ENCODE measurements at places on chromosomes 16 and 17. TPM values are rescaled to one million over a fixed set of nuclear protein-coding genes. Genes with fewer than 3 reads are reported as not detected.

TBC1D26 gene
- total RNA-seq: 0.65 TPM

CPSF4L gene
- total RNA-seq: not detected

ACSM2A gene
- total RNA-seq: not detected

SP6 gene
- total RNA-seq: 1.8 TPM

CLEC19A gene
- 0.54 TPM for total RNA-seq

SMPD3 gene
- total RNA-seq: not detected

ADAMTS18 gene
- total RNA-seq: not detected

KRT40 gene
- not detected for total RNA-seq

ZNF385C gene
- not detected for total RNA-seq

ETV4 gene
- total RNA-seq: 2.6 TPM

GGT6 gene
- total RNA-seq: not detected

KRTAP4-4 gene
- not detected for total RNA-seq

SLX4 gene
- 6.2 TPM for total RNA-seq

TNFRSF12A gene
- 146 TPM for total RNA-seq

PTGES3L gene
- total RNA-seq: under 0.01 TPM

SLC2A4 gene
- total RNA-seq: not detected

SMIM22 gene
- total RNA-seq: not detected

CD300H gene
- not detected for total RNA-seq

TEKT3 gene
- total RNA-seq: not detected

KRTAP9-2 gene
- not detected for total RNA-seq

CCL16 gene
- total RNA-seq: not detected

BANP gene
- total RNA-seq: 44.8 TPM

METTL2A gene
- total RNA-seq: 11.8 TPM

SCNN1G gene
- not detected for total RNA-seq

PYCARD gene
- total RNA-seq: 95.4 TPM

TBC1D3H gene
- not detected for total RNA-seq

ATP2A3 gene
- total RNA-seq: 2.4 TPM

MED1 gene
- total RNA-seq: 23.5 TPM

ACSM3 gene
- total RNA-seq: 1.8 TPM
